ENCODE measurements at places on chromosomes 12 and 14.

GRCh38 chr14:72731252-72732020 is 162.5 kb downstream of the DPF3 start:
- no peak for DNase-seq

GRCh38 chr12:86826051-86826450 is 569.9 kb upstream of the MGAT4C start:
- DNase-seq, result no peak

- DNase-seq, result no peak
Observed at GRCh38 chr12:94126067-94126466, 22.3 kb upstream of the PLXNC1 start.

- DNase-seq, result no peak
Observed at GRCh38 chr12:120642121-120642520, 1.7 kb downstream of the CABP1 start.

DNA sequence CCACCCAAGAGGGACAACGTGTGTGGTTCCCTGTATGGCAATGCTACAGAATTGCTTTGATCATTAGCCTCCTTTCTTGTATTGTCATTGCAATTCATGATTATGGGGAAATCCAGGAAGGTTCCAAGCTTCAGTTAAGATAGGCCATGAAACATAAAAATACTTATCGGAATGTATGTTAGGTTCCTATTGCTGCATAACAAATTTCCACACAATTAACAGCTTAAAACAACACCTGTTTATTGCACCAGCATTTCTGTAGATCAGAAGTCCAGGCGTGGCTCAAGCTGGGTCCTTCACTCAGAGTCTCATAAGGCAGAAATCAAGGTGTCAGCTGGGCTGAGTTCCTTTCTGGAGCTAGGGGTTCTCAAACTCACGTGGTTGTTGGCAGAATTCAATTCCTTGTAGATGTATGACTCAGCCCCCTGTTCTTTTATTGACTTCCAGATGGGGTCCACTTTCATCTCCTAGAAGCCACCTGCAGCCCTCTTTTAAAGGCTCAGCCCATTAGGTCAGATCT is 365.6 kb upstream of the TMPO start:
- no peak for DNase-seq

- no peak for DNase-seq
Observed at GRCh38 chr12:108078428-108078827, 50.7 kb upstream of the WSCD2 start.

DNA sequence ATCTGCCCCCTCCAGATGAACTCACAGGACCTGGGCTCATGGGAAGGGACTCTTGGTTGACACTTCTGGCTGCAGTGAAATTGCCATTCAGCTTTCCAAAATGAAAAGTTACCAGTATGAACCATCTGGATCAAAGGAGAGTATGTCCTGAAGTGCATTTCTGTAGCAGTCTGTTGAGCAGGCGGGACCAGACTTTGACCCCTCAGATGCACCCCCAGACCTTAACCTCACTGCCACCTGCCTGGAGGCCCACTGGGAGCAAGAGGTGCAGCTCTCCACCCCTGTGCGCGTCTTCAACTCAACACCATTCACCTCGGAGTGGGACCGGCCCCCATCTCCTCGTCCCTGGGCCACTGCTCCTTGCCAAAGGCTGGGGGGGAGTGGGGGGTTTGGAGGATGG is 55.0 kb downstream of the MOK start:
- no peak for DNase-seq

DNA sequence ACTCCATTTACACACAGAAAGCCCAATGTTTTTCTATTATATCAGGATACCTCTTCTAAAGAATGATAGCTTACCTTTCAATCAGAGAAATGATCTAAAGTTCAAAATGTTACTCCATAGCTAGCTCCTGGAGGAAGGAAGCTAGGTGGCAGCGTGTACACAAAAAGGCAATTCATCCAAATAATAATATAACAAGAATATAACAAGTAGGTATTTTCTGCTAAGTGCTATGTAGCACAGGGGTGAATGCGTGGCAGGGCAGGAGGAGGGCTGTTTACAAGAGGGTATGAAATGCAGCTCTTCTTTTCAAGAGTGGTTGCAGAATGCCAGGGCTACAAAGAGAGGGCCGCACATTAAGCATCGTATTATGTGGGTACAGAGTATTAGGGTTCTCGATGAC is 663 bp upstream of the SNAPC1 start:
- no peak for DNase-seq

GRCh38 chr14:92649934-92650545 is 98.4 kb downstream of the LGMN start:
- peak; percentile 89 for DNase-seq
